ENCODE measurements at places on chromosomes 6 and 20.

- no peak for DNase-seq
These were observed 369.2 kb upstream of the CDH4 start for GRCh38 chr20:60882836-60883235.

DNA sequence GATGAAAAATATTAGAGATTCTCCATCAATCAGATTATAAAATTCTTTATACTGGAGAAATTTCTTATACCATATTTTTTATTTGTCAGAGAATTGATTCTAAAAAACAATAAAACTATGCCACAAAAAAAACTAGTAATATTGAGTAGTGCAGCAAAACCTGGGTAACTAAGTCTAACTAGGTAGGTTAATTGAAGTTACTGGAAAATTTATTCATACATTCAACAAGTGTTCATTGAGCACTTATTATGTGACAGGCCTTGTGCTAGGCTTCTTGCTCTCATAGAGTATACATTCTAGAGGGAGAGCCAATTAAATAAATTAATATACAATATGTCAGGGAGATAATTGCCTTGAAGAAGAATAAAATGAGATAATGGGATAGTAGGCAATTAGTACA is 189.4 kb downstream of the EYA4 start:
- no peak for DNase-seq

- DNase-seq = no peak
These were observed 248.6 kb upstream of the STXBP5 start for GRCh38 chr6:146955570-146955969.

DNA sequence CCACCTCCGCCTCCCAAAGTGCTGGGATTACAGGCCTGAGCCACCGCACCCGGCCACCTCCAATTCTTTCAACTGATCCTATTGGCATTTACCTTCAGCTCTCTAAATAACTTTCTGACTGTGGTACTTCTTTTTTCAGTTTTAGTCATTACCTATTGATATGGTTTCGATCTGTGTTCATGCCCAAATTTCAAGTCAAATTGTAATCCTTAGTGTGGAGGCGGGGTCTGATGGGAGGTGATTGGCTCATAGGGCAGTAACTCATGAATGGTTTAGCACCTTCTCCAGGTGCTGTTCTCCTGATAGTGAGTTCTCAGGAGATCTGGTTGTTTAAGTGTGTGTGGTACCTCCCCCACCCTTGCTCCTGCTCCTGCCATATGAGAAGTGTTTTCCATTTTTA is 140.9 kb downstream of the LPA start:
- no peak for DNase-seq

DNA sequence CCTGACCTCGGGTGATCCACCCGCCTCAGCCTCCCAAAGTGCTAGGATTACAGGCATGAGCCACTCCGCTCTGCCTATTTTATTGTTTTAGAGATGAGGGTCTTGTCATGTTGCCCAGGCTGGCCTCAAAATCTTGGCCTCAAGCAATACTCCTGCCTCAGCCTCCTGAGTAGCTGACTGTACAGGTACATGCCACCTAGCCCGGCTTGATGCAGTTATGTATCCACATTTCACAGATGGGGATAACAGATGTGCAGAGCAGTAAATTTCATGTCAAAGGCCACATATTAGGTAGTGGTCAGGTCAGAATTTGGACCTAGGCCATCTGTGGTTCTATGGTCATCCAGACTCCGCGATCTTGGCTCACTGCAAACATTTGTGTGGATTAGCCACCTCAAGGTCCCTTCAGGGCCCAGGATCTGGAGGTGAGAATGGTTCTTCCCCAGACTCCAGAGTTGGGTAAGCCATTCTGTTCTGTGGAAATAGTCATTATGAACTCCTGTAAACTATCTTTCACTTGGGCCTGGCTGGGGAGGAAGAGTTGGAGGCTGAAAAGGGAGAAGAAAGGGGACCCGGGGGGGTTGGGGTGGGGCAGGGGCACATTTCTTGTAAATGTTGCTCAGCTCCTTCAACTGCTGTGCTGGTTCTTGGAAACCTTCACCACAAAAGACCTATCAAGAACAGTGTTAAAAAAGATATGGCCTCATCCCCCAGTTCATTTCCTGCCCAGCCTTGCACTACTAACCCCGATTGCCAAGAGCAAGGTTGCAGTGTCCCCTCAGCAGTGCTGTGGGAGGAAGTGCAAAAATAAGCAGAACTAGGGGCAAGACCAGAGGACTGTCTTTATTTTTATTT is 13.0 kb downstream of the PIM1 start:
- peak; percentile 46 for DNase-seq

DNA sequence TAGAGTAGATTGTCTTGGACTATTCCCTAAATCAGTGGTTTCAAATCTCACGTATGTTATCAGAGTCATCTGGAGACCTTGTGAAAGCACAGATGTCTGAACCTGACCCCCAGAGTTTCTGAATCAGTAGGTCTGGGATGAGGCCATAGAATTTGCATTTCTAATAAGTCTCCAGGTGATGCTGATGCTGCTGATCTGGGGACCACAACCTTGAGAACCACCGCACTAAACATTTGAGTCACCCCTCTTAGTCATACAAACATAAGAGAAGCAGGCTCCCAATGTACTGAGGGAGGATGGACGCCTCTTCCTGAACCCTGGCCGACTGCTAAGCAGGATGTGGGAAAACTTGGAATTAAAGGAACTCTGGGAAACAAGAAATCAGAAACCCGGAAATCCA is 187.8 kb upstream of the PRDM1 start:
- no peak for DNase-seq

GRCh38 chr6:108434222-108434621 is 126.5 kb upstream of the FOXO3 start:
- DNase-seq = no peak

- no peak for DNase-seq
These were observed 46.8 kb upstream of the SLCO4A1 start for GRCh38 chr20:62595491-62595890.

- DNase-seq = no peak
These were observed 73.7 kb downstream of the LYRM2 start for GRCh38 chr6:89564752-89565427.

DNA sequence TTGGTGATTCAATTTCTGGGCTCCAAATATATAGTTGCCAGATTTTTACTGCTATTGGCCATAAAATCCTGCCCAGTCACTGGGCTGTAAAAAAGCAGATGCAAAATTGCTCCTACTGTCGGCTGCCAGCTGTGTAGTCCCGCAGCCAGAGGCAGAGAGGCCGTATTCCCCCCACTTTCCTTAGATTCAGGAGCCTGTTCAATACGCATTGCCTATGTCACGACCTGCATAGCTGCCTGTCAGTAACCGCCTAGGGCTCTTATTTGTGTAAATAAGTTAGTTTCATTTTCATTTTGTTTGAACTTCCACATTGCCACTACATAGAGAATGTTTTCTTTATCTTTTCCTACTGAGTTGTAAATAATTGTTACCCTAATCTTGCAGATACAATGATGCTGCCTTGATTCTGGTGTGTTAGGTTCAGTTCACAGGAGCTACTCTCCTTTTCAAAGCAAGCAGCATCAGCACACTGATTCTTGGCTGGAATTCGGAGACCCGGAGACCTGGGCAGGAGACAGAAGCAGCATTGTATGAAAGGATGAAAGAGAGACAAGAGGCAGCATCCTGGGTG is 46.0 kb upstream of the UST start:
- no peak for DNase-seq

- DNase-seq = no peak
These were observed 1.4 kb downstream of the AKIRIN2 start for GRCh38 chr6:87700397-87701343.

GRCh38 chr6:5754904-5755303 is 251.8 kb downstream of the NRN1 start:
- no peak for DNase-seq

Measured in stimulated activated CD8-positive, alpha-beta memory T cell treated with anti-CD3 and anti-CD28 coated beads, Interleukin-2, amount 100 ng/mL, for 1 hour (primary cell).